ENCODE measurements at places on chromosomes 13 and 19.

DNA sequence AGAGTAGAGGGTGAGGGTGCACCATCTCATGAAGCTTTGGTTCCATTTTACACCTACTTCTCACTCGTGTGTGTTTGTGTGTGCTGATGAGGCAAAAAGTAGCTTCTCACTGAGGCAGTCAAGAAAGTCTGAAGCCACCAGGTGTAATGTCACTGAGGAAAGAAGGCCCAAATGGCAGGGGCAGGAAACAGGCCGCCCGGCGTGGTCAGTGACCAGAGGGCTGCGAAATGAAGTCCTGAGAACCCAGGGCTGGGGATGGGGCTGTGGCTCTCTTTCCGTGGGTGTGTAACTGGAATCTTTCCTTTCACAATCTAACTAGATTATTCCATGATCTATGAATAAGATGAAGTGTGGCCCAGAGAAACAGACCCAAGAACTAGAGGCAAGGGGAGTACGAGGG is 25.5 kb upstream of the TFDP1 start:
- DNase-seq: no peak

DNA sequence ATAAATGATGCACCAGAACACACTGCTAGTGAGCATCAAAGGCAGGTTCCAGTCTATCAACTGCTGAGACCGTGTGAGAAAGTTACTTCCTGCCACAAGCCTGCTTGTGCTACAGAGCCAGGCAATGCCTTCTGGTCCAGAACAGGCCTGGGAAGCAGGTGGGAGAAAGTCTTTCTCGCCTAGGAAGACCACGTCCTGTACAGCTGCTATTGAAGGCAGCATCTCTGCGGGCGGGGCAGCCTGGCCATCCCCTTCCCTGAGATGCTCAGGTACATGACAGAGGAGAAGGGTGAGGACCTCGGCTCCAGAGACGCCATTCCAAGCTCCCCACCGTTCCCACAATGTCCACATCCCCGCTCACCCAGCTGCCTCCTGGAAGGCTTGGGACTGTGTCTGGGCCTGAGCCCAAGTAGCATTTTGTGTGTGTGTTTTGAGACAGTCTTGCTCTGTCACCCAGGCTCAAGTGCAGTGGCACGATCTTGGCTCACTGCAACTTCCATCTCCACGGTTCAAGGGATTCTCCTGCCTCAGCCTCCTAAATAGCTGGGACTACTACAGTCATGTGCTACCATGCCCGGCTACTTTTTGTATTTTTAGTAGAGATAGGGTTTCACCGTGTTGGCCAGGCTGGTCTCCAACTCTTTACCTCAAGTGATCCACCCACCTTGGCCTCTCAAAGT is 3.4 kb downstream of the RFX1 start:
- DNase-seq: no peak

- DNase-seq: no peak
Measured at GRCh38 chr19:33280351-33280921, 21.9 kb downstream of the CEBPA start.

- no peak for DNase-seq
Measured at GRCh38 chr13:38700051-38700450, 13.2 kb downstream of the FREM2 start.

DNA sequence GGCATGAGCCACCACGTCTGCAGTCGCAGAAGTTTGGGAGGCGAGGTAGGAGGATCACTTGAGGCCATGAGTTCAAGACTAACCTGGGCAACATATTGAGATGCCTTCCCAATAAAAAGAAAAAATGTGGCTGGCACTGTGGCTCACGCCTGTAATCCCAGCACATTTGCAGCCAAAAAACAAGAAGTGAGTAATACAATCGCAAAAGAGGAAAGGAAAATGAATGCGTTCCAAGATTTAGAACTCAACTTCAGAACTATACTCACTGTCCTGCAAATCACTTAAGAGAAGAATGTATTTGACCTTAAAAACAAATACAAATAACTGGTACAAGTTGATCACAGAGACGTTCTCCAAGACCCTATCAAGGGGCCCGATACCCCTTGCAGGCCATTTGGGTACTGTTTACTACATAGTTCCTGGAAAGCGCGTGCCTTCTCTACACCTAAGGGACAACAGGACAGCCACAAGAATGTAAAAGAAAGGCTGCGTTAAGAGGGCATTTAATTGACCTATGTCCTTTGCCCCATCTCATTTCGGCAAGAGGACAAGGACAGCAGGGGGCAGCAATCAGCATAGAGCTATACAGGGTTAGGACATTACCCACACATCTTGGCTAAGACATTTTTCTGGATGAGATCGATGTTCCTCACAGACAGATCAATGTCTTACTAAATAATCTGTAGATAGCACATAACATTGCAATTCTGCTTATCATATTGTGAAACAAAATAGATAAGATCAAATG is 41.3 kb downstream of the FLT3 start:
- peak; percentile 42 for DNase-seq

DNA sequence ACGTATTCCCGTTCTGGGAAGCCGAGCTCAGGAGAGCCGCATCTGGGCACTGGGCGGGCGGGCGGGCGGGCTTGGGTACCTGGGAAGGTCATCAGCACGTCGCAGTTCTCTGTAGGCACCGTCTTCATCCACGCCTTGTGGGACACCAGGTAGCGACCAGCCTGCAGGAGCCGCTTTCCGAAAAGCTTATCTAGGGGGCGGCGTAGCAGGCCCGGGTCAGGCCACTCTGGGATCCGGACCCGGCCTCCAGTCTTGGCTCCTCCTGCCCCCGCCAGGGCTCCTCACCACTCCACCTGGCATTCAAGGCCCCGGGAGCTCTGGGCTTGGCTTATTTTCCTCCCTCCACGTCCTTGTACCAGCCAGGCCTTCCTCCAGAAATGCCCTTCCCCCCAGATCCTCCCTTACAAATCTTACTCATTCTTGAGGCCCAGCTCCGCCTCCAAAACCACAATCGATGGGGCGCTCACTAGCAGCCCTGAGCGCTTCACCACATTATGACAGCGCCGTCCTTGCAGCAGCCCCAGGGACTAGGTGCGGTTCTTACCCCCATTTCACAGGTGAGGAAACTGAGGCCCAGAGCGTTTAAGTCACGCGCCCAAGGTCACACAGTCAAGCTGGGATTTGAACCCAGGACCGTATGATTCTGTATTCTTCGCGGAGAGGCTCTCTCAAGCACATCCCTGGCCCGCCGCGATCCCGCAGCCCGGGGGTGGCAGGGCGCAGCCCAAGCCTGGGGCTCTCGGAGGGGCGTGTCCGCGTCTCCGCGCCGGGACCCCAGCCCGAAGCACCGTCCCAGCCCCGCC is 843 bp downstream of the ANO8 start:
- DNase-seq: no peak

- no peak for DNase-seq
Measured at GRCh38 chr13:111359237-111359915, 38.9 kb downstream of the TEX29 start.

- no peak for DNase-seq
Measured at GRCh38 chr13:49020940-49021553, 45.3 kb downstream of the FNDC3A start.

DNA sequence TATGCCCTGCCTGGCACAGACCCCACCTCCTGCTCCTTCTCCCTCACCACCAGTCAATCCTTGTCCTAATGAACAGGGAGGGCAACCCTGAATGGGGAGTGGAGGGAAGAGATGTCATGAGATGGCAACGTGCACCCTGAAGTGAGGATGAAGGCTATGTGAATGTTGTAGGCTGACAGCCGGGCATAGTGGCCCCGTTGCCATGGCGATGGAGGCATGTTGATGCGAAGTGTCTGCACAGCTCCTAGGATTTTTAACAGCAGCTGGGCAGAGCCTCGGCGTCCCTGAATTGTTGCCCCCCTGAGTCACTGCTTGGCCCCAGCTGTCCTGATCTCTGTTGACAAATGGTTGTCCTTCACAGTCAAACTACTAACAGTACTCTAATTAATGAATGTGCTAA is 4.8 kb upstream of the ALOX5AP start:
- no peak for DNase-seq

DNA sequence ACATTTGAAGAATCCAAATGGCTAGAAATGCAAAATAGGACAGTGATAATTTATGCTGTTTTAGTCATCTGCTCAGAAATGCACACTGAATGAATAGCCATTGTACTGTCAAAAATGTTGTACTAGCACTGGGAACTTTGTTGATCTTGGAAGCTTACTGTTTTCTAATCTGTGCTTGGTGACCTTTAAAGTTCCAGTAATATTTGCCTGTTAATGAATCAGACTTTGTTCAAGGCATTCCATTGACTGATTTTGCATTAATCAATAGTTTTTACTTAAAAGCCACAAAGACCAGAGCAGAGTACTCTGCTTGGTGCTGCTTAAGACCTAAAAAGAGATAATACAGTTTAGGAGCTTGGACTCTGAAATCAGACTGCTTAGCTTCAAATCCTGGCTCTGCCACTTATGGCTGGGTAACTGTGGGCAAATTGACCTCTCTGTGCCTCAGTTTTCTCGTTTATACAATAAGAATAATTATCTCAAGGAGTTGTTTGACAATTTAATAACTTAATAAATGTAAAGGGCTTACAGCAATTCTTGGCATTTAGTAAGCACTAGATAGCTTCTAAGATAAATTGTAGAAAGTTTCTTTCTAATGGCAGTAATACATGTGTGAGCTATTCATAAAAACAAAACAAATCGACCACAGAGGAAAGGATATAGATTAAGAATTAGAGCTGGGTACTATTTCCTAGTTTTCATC is 4.6 kb upstream of the SLAIN1 start:
- DNase-seq: no peak

- no peak for DNase-seq
Measured at GRCh38 chr13:34777914-34778303, 164.2 kb upstream of the NBEA start.
